Endothelial cell of coronary artery (primary cell): ENCODE measurements at places on chromosomes 5 and 9. TPM values are rescaled to one million over a fixed set of nuclear protein-coding genes. Genes with fewer than 3 reads are reported as not detected.

Gene SCGB3A2
- not detected in 2 replicates for total RNA-seq

Gene TMEM161B
- total RNA-seq = 8.0 and 10.4 TPM in 2 replicates

Gene DOLK
- 23.4 and 30.9 TPM in 2 replicates for total RNA-seq

Gene TMC1
- total RNA-seq = 2.1 and 5.8 TPM in 2 replicates

Gene EPB41L4B
- total RNA-seq = 1.2 and 1.3 TPM in 2 replicates

Gene CER1
- total RNA-seq = not detected in 2 replicates

Gene KCNT1
- total RNA-seq = under 0.01 and 0.09 TPM in 2 replicates

Gene UQCRQ
- total RNA-seq = 84.6 and 115 TPM in 2 replicates
